ENCODE measurements at places on chromosomes 12 and 14.

DNA sequence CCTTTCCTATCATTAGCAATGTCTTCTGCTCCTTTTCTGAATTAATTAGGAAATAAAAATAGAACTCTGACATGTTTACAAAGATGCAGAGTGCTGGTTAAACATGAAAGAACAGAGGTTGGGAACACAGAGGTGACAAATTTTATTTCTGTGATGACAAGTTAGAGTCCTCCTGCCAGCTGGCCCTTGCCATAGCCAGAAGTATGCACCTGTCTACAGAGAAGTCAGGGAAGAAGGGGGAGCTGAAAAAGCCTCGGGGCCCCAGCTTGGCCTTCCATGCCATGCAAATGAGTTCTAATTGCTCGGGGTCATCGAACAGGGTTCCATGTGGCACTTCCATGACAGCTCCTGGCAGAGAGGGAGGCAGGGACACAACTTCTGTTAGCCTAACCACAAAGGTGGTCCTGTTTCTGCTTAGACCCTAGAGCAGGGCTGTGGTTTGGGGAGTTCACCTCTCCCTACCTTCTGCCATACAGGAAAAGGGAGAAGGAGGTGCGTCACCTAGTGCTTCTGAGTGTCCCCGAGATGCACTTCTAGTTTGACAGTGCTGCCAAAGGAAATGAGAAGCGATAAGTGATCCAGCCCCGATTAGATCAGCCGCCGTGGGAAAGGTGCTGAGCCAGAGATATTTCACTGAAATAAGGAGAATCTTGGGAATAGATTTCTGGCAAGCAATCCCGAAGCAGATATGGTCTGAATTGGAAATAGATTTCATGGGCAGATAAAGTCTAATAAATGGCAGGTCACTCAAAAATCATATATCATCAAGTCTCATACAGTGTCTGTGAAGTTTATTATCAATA lies 155.8 kb upstream of the FOXN3 start:
- DNase-seq: no peak

GRCh38 chr12:21453312-21453852 lies 15.9 kb downstream of the PYROXD1 start:
- DNase-seq: no peak

DNA sequence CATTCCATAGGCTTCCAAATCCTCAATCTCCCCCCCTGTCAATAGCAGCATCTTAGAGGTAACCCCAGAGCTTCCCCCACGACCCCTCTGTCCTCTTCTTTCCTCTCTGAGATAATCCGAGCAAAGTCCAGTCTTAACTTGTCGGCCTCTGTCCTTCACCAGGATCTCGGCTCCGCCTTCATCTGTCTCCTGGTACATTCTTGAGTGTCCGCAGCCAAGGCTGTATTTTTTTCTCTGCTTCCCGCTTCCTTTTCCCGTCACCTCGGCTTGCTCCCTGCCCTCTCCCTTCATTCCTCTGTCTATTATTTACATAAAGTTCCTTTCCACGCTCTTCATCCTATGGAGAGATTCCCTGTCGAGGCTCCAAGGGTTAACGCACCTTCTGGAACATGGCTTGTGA lies 153.9 kb upstream of the GSC start:
- DNase-seq: no peak

DNA sequence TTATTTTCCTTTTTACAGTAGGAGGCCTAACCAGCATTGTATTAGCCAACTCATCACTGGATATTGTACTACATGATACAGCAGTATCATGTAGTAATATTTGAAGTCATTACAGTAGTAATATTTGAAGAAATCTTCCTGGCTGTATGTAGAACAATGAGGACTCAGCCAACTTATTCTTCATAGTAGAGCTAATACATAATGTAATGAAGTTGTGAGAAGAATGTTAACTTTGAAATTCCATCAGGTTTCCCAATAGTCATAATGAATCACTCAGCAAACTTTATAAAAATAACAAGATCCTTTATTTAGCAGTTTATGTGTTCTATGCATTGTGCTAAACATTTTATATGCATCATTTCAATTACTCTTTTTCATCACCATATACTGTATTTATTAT lies 61.8 kb downstream of the LRRK2 start:
- no peak for DNase-seq

DNA sequence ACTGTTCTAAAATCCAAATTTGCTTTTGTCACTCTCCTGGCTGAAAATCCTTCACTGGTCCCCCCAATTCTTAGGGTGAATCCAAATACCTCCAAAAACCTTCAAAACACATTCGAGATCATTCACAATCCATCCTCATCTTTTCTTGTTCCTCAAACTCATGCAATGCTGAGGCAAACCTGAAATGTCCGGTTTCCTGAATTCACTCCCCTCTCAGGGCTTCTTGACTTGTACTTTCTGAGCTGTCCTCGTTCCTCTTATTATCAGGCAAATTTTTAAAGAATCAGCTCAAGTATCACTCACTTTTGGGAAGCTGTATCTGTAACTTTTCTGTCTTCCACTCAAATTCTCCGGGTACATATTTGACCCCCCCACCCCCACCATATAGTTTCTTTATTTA lies 84.9 kb upstream of the DUSP6 start:
- DNase-seq: no peak

- no peak for DNase-seq
Measured at GRCh38 chr14:105351920-105352851, 37.6 kb downstream of the PACS2 start.

DNA sequence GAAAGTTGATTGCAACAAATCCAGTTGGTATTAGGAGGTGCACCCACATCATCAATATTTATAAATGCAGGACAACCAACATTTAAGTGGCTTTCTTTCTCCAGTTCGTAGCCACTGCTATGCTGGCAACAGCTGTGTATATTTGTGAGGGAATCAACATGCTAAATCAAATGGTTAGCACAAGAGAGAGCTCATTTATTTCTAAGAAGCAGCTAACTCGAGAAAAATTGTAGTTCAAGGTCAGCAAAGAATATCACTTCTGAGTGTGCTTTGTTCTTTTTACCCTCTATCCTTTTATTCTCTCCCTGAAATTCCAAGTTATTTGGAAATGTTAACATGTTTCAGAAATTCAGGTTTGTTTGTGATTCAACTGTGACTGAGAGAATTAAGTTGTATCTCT lies 137.3 kb downstream of the NAV3 start:
- no peak for DNase-seq
